ENCODE measurements at places on chromosomes 6 and 20. TPM values are rescaled to one million over a fixed set of nuclear protein-coding genes. Genes with fewer than 3 reads are reported as not detected.
A peak's percentile ranks its signal among the peaks of the same experiment; 100 is the strongest.

Gene ELOVL2
- 12.4 TPM for polyA plus RNA-seq

- DNase-seq, result no peak
Observed at GRCh38 chr6:125188037-125188436, 34.5 kb downstream of the TPD52L1 start.

- DNase-seq, result no peak
Observed at GRCh38 chr20:21101932-21102575, 4.1 kb downstream of the LINC00237 start.

DNA sequence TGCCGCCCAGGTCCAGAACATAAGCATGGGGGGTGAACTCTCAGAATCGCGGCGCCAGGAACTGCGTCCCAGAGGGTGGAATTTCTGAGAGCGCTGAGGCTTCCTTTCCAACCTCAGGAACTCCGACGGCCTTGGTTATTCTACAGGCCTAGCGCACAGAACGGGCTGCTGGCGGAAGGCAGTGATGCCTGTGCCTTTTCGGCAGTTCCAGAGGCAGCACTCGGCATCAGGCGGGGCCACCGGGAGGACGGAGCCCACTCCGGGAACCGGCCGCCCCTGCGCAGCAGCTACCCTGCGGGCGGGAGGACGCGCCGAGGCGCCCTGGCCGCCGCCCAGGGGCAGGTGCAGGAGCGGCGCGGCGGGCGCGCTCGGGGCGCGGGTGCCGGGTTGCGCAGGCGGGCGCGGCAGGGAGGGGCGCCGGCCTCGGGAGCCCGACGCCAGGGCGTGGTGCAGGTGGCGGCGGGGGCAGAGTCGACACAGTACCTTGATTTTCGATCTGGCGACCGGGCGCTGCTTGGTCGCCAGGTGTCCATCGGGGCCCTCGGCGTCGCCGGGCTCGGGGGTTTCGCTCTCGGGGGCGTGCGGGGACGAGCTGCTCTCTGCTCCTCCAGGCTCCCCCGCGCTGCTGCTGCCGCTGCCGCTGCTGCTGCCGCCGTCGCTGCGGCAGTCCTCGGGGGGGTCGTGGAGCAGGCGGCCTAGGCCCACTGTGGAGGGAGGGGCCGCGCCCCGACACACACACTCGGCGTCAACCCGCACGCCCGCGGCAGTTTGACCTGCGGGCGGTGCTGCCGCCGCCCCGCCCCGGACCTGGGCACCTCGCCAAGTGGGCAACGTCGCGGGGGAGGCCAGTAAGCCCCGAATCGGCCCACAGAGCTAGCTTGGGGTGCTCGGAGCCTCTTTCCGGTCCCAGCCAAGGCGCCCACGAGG is 1.3 kb downstream of the OVOL2 start:
- DNase-seq, result no peak

- peak; percentile 43 for DNase-seq
Observed at GRCh38 chr20:44388466-44389023, 33.0 kb downstream of the HNF4A start.

DNA sequence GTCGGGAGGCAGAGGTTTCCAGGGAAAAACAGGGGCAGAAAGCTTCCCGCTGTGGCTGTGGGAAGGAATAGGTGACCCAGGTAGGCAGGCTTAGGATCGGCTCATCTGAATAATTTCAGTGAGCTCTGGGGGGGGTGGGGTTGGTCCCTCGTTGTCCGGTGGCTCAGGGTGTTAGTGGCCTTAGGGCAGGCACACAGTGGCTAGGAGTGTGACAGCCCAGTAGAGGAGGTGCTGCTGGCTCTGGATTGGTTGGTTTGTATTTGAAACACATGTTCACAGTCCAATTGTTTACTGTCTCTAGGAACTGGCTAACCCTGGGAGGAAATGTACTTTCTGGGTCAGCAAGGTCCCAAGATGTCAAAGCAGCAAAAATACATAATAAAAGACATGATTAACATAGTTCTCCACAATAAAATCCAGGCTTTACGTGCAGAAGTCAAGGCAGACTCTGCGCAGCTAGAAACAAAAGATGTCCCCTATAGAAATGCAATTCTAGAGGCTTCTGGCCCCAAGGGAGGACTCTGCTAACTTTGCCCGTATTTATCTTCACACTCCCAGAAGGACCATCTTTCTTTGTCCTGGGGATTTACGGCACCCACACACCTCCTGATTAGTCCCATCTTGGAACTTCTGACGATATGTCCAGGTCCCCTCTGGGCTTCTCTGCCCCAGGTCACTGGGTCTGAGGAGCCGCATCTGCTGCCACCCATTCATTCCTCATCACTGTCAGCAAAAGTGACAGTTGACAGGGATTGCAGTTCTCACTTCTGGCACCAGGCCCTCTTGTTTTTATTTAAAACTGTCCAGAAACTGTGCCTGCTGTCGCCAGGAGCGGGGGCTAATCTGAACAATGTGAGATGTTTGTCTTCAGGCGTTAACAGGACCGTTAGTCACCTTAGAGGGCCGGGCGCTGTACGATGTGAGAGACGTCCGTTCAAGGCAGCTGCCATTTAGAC is 18.7 kb downstream of the MOCS3 start:
- DNase-seq, result no peak

DNA sequence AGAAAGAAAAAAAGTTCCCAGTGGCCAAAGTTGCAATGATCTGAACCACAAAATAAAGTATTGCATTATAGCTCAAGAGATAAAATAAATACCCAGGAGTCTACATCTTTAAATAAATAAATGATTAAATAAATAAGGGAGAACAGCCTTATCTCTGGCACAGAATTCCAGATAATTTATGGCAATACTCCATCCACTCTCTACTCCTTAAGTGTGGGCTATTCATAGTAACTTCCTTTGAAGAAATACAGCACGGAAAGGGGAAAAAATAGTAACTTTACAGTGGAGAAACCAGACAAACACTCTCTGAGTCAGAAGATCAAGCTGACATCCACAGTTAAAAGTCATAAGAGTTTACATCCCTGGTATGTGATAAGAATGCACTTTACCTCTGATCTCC is 11.6 kb downstream of the AURKA start:
- DNase-seq, result no peak

Data from left kidney (tissue), 8 donors.